Choroid plexus epithelial cell (primary cell): ENCODE measurements at places on chromosomes 13 and 19.

- no peak for DNase-seq
Observed at GRCh38 chr19:31595521-31595920, 246.3 kb upstream of the TSHZ3 start.

GRCh38 chr13:32889986-32890565, 126.1 kb upstream of the KL start:
- DNase-seq, result no peak

- peak; percentile 21 for DNase-seq
Observed at GRCh38 chr19:47778954-47779351, 450 bp downstream of the SELENOW start.

DNA sequence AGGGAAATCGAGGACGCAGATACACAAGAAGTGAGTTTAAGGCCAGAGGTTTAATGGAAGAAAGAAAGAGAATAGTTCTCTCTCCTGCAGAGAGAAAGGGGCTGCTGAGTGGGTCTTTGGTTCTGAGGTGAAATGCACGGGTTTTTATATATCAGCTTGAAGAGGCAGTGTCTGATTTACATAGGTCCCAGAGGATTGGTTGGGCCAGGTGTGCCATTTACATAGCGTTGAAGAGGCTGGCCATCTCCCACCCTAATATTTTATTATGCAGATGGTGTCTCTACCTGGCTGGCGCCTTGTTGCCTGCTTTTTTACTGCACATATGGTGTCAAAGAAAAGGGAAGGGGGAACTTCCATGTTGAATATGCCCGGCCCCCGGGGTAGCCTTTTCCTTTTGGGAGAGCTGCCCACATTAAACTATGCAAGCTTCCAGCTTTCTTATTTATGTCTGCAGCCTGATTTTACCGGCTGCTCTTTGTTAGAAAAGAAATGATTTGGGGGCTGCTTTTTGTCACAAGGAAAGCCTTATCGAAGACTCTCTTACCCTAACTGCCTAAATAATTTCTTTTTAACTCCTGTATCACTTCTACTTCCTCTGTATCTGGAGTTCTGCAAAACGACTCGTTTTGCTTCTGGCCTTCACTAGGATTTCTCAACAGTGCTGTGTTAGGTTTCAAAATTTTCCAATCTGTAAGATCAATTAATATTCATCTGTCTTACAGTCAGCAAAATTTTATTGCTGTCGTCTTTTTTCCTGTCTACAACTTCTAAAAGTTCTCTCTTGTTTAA, 268.5 kb downstream of the B3GLCT start:
- no peak for DNase-seq

DNA sequence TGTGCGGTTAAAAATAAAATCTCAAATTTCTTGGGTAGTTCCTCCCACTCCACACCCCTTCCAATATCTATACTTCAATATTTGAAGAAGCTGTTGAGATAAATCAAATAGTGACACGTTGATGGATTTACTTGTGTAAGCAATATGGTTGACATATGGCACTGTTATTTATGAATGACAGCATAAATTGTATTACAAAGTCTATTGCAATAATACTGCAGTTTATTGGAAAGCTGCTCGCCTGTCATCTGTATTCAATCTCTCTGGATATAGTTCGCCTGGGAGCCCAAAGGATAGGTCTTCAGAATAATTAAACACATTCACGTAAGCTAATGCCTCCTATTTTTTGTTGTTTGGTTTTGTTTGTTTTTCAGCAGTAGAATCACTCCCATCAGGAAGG, 5.0 kb upstream of the ZIC5 start:
- DNase-seq, result no peak

GRCh38 chr19:42301646-42302203, at the start of gene PRR19:
PRR19 (plus strand) TSS chr19:42302132; CDS start chr19:42309585, 7,453 bp downstream.
- no peak for DNase-seq

DNA sequence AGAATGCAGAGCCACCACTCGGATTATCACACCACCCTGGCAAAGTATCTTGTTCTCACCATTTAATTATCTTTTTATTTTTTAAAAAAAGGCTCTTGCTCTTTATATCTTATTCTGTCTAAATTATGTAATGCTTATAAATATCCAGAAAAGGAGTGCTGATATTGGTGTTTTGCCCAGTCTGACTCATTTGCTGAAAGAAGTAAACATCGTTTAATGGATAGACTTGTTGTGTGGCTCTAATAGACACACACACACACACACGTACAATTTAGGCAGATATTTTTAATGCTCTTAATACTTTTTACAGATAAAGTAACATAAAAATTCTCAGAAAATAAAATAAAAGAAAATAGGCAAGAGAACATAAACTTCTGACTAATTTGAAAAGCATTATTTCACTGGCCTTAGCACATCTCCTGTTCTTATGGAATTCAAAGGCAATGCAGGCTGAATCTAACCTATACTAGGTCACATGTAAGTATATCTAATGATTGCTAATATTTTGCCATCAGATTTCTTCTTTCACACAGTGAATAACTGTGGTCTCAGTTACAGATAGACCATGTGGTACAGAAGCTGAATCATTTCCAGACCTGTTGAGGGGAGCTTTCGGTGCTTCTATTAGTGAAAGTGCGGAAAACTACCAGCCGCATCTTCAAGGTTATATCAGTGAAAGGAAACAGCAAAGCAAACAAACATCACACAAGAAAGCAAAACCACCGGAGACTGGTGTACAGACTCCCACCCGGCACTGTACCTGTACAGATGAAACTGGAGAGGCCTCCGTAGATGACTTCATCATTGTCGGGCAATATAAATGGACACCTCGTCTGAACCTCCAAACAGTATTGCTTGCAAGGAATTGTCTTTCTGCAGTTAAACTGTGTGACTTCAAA, 642.1 kb upstream of the ARGLU1 start:
- DNase-seq, result peak; percentile 69

DNA sequence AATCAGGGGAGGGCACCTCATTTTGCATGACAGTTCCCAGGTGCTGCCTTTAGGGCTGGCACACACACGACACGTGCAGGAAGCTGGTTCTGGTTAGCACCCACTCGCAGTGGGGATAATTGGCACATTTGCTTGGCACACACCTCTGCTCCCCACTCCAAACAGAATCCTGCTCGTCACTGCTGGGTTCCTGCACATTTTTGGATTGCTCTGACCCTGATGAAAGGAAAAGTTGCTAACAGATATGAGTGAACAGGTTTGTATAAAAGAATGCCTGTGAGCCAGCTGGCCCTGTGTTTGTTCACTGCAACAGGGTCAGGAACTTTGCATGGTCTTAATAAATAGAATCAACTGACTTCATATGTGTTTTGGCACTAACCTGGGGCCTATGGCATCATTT, 1500.4 kb downstream of the EFNB2 start:
- peak; percentile 3 for DNase-seq

- no peak for DNase-seq
Observed at GRCh38 chr13:23687614-23688013, 117.4 kb downstream of the TNFRSF19 start.

DNA sequence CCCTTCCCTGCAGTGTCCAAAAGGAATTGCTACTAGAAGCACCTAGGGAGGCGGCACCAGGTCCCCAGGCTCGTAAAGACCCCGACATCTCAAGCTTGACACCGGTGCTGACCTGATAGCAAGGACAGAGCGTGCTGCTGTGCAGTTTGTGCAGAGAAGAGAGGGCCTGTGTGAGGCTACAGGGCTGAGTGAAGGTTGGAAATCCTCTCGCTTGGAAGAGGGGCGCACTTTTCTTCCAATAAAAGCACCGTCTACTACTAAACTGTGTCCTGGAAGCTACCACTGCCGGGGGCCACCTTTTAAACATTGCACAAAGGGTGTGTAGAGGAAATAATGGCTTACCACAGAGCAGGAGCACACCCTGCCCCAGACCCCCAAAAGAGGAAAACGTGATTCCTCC, 11.0 kb downstream of the TMEM272 start:
- DNase-seq, result no peak

DNA sequence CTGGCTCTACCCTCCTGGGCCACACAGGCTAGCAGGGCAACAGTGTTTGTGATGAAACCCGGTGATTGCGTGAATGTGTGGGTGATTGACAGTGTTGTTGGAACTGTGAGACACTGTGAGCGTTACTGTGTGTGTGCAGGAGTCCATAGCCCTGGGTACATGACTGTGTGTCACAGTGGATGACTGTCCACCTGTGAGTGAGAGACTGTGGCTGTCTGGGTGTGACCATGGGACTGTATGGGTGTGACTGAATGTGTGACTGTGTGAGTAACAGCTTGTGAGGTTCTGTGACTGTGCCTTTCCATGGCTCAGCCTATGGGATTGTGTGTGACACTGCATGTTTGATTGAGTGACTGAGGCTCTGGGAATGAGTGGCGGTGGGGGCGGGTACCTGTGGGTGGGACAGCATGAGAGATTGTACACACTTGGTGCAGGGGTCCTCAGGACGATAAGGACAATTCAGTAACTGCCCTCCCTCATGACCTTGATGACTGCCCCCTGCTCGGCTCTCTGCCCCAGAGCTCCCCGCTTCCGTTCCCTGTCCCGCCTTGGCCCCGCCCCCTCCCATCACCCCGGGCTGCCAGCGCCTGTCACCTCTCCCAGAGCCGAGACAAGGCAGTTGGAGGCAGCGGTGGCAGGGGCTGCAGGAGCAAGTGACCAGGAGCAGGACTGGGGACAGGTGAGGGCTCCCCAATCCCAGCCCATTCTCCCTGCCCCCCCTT, at the start of gene GIPR:
GIPR (plus strand) TSS at position 602 of the 722 bp plus-strand sequence. CDS start 1,300 bp downstream, outside the sequence.
- no peak for DNase-seq
